NB4 (cell line): ENCODE measurements at places on chromosomes 4 and X.

- no peak for DNase-seq
Measured at GRCh38 chr4:172169871-172170270, 356.7 kb downstream of the GALNTL6 start.

DNA sequence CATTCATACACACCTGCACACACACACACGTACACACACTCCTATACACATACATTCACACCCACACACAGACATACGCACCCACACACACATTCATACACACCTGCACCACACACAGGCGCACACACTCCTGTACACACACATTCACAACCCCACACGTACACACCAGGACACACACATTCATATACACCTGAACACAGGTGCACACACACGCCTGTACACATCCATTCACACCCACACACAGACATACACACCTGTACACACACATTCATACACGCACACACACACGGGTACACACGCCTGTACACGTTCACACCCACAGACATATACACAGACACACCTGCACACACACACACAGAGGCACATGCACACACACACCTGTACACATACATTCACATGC is 53.0 kb upstream of the PPP2R3B start:
- DNase-seq, result no peak

DNA sequence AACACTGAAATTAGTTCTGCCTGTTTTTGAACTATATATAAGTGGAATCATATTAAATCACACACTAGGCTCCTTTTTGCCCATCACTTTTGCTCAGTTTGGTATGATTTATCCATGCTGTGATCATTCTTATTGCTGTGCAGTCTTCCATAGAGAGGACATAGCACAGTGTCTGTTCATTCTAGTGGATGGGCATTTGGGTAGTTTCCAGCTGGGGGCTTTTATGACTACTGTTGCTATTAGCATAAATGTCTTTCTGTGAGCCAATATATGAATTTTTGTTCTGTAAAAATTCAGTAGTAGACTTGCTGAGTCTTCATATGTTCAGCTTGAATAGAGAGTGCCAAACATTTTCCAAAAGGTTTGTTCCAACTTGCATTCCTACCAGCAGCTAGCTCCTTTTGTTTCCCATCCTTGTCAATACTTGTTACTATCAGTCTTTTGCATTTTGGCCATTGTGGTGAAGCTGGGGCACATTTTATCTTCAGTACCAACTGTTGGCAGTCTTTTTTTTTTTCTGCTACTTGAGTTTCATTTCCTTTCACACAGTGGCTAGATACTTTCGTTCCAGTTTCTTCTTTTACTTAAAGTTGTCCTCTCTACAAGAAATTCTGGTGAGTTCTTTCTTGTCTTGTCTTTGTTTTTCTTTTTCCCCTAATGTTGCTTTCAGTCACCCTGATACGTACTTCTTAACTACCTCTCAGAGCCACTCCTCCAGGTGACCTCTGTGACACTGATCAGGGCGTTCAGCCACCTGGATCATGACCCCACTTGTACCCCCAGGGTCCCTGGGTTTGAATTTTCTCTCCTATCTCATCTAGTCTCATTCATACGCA is 87.0 kb downstream of the ANXA3 start:
- no peak for DNase-seq

GRCh38 chr4:73707918-73708577 is 32.3 kb upstream of the CXCL8 start:
- peak; percentile 89 for DNase-seq

- DNase-seq, result no peak
Measured at GRCh38 chrX:42708222-42708621, 69.7 kb downstream of the PPP1R2C start.

DNA sequence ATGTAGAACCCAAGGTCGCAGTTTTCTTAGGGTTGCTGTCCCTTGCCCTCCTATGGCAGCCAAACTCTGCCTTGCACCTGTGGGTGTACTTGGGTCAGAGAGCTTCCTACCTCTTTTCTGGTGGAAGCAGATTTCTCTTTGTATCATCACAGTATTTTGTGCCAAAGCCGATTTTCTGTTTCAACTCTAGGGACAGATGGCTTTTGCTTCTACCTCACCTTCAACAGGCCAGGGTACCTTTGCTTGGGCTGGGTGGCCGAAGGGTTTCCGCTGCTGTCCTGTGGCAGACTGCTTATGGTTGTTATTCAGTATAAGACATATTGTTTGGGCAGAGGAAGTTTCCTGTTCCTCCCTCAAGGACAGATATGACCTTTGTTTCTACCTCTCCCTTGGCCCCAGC is 22.4 kb downstream of the NEIL3 start:
- DNase-seq, result no peak

DNA sequence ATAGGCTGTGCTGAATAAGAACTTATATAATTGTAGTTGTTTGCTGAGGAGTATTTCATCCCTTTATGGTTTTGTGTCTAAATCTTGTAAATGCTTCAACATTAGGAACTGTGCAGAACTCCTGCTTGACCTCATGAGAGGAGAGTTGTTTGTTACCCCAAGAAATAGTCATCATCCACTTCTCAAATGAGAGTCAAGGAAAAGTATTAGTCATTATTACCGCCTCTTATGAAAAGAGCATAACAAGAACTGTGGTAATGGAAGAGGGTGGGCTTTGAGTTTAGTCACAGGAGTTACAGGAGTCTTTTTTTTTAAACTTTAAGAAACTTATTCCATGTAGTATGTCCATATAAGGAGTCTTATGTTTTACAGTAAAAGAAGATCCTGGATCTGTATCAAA is 132.9 kb downstream of the RAP1GDS1 start:
- DNase-seq, result no peak

GRCh38 chrX:150527108-150527507 is 41.3 kb upstream of the MTM1 start:
- no peak for DNase-seq

DNA sequence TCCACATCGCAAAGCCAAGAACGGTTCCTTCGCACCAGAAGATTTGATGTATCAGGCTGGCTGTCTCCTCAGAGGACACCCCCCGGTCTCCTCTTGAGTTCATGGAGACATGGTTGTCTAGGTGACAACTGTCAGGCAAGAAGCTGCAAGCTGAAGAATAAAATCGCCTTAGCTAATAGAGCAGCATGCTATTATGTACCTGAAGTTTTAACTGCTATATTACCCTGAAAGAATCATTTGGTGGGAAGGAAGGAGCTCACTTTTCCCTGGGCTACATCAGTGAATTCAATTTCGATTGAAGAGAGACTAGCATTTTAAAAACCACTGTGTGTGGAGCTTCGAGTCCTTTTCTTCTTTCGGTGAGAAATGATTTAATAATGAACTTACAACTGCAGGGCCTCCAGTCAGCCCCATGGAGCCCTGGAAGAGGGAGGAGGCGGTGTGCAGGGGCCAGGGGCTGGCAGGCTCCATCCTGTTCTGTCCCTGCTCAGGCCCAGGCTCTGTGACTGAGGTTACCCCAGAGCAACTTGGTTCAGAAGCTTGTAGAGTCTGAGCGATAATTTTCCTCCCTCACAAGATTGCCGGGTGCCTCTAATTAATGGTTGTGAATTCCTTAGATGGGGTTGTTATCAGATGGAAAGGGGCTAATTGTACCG is 191.3 kb downstream of the MID1IP1 start:
- DNase-seq, result no peak

GRCh38 chrX:41602816-41603345 is 85.9 kb upstream of the GPR34 start:
- DNase-seq, result no peak

DNA sequence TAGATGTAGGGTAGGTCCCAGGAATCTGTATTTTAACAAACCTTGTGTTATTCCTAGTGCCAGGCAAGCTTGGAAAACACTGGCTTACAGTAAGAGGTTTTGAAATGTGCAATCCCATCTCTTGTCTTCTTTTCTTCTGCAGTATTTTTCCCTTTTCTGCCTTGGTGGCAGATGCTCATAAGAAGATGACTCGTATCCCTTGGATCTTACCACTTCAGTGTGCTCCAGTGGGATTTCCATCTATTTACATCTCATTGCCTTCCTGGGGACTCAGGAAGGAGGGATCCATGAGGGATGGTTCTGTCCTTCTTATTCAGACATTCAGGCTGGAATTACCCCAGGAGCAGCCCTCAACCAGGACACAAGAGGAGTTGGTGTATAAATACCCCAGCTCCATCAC is 136.6 kb downstream of the NHS start:
- DNase-seq, result no peak

- peak; percentile 61 for DNase-seq
Measured at GRCh38 chr4:4789462-4789861, 70.0 kb upstream of the MSX1 start.

GRCh38 chrX:48831909-48832291 is 3.5 kb downstream of the PCSK1N start:
- no peak for DNase-seq

DNA sequence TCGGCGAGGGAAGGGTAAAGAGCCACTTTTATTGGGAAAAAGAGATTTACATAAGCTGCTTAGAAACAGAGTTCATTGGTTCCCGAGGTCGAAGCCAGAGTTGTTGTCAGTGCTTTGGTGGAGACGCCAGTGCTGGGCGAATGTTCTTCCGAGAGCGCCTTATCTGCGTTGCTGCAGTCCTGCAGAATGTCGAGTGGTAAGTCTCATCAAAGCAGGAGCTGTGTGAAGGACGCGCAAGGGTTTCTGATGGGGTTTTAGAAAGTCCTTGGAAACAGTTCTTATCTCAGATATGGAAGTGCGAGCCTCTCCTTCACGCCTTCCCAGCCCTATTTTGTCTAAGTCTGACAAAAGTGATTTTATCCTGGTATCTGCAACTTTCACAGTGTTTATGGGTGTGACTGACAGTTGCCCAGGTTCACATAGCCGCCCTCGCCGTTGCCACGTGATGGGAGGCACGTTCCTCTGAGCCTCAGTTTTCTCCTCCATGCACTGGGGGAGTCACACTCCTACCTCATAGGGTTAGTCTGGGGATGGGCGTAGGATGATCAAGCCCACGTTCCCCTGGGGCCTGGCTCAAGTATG is 47.3 kb upstream of the NSG1 start:
- no peak for DNase-seq

- no peak for DNase-seq
Measured at GRCh38 chrX:40845331-40845911, 110.1 kb upstream of the MED14 start.

DNA sequence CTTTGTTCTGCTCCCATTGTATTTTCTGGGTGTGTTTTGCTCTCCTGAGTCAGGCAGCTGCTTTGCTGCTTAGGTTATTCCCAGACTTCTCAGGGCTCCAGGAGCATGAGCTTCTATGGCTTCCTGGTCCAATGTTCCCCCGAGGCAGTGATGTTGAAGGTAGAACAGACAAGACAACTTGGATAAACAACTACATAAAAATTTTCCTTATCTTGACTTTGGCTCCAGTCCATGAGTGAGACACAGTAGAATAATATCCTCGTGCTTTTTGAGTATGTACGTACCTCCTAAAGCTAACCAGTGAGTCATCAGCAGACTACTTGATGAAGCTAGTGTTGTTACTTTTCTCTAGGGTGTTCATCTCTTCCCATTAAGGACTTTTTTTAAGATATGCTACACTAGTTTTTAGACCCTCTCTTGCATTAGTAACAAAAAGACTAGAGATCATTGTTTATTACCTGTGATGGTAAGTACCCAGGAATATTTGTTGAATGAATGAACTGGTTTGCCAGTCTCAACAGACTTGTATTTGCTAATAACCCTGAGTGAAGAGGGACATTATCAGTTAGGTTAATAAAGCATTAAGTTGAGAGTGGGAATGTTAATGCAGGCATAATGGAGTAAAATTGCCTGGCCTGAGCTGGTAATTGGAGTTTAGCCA is 131.9 kb downstream of the FHIP1A start:
- DNase-seq, result no peak

DNA sequence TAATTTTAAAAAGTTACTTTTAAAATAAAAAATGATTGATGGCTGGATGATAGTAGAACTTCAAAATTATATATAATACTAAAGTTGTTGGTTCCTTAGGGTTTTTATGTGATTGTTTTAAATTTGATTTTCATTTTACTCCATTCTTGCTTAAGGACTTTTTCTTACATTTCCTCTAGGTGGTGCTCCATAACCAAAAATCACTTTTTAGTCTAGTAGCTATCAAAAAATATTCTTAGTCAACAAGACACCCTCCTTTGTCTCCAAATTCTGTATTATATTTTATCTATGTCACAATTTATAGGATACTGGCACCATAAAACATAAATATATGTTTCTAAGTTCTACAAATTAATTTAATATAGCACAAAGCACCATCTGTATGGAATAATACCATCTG is 67.2 kb upstream of the BRWD3 start:
- peak; percentile 51 for DNase-seq

DNA sequence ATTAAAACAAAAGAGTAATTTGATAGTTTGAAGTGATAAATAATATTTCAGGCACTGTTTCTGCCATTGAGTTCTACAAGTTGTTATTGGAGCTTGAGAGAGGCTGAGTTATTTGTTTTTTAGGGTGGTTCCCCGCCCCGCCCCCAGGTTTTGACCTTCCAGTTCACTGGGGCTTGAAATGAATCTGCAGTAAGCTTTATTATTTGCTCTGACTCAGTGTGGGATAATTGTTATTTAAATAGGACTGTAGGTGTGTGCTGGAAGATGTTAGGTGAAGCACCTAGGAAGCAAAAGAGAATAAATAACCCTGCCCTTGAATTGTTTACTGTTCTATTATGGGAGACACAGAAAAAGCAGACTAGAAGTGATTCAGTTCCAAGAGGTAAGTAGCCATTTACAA is 81.2 kb upstream of the KCNIP4 start:
- DNase-seq, result no peak

DNA sequence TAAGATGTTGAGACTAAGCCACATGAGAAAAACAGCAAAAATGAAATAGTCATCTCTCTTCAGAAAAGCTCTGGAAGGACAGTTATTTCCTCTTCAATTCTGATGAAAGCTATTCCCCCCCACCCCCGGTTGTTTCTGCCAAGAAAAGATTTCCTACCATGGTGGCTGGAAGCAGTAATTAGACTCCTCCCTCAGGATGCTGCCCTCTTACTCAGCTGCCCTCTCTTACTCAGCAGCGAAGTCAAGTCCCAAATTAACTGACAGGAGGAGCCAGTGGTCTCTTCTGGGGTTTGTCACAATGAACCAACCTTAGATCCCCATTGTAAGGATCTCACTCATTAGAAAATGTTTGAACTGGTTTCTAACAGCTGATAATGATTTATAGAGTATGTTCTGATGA is 38.0 kb downstream of the GPM6B start:
- DNase-seq, result peak; percentile 25

GRCh38 chr4:15150631-15151030 is 148.3 kb downstream of the CPEB2 start:
- no peak for DNase-seq
